ENCODE measurements at places on chromosomes 2 and 18.

DNA sequence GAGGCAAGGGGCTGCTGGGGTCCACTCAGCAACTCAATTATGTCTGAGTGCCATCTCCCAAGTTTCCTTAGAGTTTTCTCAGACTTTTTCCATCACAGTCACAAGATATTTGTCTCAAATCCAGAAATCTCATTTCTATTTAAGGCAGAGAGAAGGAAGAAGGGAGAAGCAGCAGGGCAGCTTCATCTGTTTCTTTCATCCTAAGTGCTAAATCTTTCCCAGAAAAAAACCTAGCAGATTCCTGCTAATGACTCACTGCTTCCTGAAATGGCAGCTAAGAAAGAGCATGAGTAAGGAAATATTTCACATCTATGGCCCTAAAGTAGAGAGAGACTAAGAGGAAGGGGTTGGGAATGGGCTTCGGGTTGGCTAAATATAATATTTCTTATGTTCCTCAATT, 88.0 kb downstream of the KYNU start:
- no peak for DNase-seq

DNA sequence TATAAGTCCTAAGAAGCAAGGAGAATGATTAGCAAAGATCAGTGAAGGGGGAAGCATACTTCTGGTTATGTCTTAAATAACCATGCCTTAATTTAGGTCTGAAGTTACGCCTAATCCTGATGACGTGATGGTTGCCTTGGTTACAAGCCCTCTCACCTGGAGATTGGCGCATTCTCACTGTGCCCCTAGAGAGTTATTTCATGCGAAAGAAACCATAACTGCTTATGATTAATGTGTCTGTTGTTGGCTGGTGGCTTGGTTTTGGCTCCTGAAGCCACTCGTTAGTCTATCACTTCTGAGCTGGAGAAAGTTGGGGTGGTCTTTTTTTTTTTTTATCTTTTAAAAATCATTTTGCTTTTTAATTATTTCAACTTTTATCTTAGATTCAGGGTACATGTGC, 47.0 kb downstream of the TNFRSF11A start:
- no peak for DNase-seq

DNA sequence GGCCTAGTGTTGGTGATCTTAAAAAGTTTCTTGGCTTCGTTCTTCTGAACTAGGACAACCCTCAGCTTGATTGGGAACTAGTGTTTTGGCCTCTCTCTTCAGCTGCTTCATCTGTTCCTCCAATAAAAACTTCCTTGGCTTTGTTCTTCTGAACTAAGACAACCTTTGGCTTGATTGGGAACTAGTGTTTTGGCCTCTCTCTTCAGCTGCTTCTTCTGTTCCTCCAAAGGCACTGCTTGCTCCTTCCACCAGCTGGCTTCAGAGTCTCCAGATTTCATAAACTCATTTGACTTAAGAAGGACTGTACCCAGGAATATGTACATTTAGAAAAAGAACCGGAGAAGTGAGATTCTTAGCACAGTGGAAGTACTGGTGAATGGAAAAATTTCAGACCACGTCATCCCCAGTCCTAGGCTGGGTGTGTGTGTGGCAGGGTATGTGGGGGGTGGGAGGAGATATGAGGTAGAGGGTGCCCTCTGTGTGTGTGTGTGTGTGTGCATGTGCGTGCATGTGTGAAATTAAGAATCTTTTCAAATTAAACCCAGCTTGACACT, 20.4 kb downstream of the IL1R2 start:
- no peak for DNase-seq

GRCh38 chr18:26133652-26134051, at the start of gene PSMA8:
PSMA8 (plus strand) TSS chr18:26133869; CDS start chr18:26133966, 97 bp downstream.
- peak; percentile 48 for DNase-seq

DNA sequence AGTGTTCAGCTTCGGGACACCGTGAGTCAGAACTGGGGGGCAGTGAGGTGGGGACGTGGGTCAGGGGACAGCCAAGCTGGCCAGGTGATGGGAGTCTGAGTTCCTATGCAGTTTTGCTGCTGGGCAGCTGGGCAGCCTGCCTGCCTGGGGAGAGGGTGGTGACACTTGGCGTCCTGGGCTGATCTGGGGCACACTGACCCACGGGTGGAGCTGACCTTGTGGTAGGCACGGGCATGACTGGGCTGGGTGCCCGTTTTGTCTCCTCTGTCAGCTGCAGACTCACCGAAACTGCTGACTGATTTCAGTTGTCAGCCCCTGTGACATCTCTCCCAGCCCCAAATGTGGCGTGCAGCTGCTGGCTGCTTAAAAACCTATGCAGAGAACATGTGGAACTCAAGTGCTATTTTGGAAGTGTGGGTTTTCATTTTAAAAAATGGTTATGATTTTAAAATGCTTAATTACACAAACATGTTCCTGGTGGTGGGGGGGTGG, 32.6 kb upstream of the E2F6 start:
- no peak for DNase-seq

- DNase-seq, result no peak
Measured at GRCh38 chr2:52956766-52957165, 810.8 kb upstream of the CHAC2 start.

- no peak for DNase-seq
Measured at GRCh38 chr2:8125741-8126711, 555.8 kb upstream of the ID2 start.

- DNase-seq, result no peak
Measured at GRCh38 chr18:25334588-25334987, 17.4 kb downstream of the ZNF521 start.

DNA sequence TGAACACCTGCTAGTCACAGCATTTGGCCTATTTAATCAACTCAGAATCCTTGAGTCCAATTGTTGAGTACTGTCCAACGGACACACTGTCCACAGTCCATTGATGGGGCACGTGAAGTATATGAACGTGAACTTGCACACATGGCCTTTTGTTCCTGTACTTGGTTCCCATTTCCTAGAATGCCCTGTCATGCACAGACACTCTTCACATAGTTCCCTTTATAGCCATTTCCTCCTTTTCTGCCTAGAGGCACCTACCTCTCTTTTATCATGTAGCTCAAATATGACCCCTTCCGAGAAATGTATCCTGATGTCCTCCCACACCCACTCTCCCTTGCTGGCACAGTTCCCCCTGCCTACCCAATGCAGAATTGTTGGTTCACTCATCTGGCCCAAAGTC, 8.7 kb upstream of the CRYGA start:
- DNase-seq, result no peak
